ENCODE measurements at places on chromosomes 1 and 21.
A peak's percentile ranks its signal among the peaks of the same experiment; 100 is the strongest.

- no peak for DNase-seq
Observed at GRCh38 chr1:244113532-244114320, 62.6 kb downstream of the ZBTB18 start.

DNA sequence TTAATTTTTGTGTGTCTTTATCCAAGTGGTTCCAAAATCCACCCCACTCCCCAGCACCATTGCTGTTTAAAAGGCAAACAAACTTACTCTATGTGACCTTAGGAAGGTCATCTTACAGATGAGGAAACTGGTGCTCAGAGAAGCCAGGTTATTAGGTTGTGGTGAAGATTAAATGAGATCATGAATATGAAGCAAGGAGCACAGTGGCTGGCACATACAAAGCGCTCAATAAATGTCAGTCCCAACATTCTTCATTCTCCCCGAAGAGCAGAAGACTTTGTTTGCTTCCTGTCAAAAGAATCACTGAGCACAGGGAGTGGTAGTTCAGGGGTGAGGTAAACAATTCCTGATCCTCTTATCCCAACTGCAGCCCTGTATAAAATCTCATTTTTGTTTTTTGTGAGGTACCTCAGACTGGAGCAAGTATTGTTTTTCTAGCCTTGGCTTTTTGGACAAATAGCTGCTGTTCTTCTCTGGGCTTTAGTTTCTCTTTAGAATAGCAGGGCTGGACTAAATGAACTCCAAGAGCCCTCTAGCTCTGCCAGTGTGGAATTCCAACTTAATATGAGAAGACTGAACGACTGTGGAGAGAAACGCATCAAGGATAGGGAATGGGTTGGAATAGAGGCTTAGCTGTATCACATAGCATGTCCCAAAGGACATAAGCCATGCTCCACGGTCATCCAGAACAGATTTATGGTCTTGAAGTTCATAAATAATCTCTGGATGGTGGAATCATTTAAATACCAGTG, 455.3 kb upstream of the USP24 start:
- DNase-seq: no peak

DNA sequence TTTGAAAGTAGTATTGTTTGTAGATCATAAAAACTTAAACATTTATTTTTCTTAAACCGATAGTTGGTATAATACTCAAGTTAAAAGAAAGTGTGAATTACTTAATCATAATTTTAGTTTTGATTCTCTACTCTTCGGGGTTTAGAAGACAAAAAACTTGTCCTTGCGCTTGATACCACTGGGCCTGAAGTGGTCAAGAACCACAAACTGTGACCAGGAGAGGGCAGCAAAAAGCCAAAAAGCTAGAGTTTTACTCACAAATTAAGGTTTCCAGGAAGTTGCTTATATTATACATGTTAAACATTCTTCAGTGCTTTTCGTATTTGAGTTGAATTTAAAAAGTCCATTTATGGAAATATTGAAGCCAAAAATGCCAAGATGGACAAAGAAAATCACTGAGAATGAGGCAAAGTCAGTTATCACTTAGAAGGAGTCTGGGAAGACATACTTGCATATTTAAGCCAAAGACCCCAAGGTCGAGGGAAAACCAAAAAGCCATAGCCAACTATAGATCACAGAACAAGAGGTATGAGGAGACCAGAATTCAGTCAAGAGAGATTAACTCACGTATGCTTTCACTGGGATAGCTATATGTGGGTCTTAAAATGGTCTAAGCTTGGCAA, 34.2 kb downstream of the EFCAB7 start:
- DNase-seq: peak; percentile 4

GRCh38 chr1:206841609-206842323, 23.7 kb upstream of the IL20 start:
- no peak for DNase-seq

GRCh38 chr1:41767534-41768525, 150.9 kb downstream of the HIVEP3 start:
- peak; percentile 25 for DNase-seq

- no peak for DNase-seq
Observed at GRCh38 chr1:13540866-13541265, 27.1 kb upstream of the LRRC38 start.

- DNase-seq: no peak
Observed at GRCh38 chr1:9397997-9398526, 105.4 kb downstream of the SPSB1 start.

DNA sequence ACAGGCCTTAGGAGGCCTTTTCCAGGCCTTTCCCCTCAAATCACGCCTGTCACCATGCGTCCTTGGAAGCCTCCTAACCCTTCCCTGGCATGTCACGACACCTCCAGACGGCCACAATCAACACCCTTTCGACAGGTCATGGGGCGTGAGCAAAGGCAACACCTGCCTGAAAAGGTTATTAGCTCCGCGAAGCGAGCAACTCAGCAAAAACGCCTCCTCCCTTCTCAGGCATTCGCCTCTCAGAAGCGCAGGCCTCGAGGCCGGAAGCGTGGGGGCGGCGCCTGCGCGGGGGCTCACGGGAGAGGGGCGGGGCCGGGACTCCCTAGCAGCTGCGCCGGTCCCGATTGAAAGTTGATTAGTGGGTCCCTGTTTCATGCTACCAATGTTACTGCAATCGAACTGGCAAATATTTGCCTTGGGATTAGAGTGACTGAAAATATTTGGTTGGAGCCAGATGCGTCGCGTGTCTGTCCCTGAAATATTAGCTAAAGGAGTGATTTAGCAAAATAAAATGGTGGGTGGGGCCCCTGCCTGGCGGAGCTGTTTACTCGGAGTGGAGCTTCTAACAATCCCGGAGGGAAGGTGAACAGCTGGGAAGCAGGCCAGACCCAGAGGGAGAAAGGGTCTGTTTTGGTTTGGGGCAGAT, 44.9 kb downstream of the GFI1 start:
- DNase-seq: no peak

DNA sequence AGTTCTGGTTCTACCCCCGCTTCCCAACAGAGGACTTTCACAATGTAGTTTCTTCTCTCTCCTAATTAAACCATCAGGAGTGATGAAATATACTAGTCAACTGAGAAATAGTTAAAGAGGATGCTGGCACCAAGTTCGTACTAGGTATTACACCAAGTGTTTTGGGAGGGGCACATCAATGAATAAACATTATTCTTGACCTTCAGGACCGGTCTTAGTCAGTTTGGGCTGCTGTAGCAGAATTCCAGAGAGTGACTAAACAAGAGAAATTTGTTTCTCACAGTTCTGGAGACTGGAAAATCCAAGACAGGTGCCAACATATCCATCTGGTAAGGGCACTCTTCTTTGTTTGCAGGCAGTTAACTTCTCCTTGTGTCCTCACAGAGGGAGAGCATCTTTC, 103.8 kb downstream of the SPATA17 start:
- no peak for DNase-seq

DNA sequence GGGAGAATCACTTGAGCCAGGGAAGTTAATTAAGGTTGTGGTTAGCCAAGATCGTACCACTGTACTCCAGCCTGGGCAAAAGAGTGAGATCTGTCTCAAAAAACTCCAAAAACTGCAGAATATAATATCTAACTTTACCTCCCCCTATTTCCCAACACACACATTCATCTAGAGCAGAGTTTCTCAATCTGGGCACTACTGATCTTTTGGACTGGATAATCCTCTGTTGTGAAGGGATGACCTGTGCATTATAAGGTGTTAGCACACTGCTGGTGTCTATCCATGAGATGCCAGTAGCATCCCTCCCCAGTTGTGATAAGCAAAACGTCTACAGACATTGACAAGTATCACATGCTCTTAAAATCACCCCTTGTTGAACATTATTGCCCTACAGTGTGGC, 61.8 kb downstream of the RGS13 start:
- DNase-seq: no peak

GRCh38 chr1:50659107-50659662, 235.9 kb upstream of the DMRTA2 start:
- no peak for DNase-seq

Data from SK-N-DZ (cell line).